ENCODE measurements at places on chromosomes 12 and 14.

GRCh38 chr12:84117190-84117589 is 795.4 kb downstream of the SLC6A15 start:
- no peak for DNase-seq

DNA sequence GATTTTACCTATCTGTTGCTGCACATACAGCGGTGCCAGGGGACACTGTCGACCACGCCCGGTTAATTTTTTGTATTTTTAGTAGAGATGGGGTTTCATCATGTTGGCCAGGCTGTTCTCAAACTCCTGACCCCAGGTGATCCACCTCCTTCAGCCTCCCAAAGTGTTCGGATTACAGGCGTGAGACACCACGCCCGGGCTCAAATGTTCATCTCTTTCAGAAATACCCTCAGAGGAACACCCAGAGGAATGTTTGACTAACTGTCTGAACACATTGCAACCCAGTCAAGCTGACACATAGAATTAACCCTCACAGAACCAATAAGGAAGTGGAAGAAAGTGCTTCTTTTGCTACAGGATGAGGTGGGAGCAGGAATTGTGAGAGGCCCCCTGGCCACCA is 15.0 kb upstream of the ETFBKMT start:
- DNase-seq = no peak

DNA sequence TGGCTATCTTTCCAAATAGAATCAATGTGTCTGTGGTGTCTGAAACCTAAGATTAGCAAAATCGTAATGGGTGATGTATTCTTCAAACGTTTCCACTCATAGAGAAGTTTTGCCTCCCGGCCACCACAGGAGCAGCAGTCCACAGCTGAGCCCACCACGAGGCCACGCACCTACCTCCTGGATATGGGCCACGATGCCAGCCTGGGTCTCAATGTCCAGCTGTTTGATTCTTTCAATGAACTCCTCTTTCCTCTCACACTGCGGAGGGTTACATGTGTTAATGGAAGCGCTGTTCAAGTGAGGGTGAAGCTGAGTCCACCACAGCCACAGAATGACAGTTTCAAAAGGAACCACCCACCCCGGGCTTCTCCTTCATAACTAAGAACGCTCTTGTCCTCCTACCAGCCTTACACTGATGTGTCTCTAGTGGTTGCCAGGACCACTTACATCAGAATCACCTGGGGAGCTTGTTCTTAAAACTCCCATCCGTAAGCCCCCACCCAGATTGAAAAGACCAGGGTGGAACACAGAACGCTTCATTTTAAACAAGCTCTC is 75.3 kb downstream of the CCDC88C start:
- DNase-seq = no peak

DNA sequence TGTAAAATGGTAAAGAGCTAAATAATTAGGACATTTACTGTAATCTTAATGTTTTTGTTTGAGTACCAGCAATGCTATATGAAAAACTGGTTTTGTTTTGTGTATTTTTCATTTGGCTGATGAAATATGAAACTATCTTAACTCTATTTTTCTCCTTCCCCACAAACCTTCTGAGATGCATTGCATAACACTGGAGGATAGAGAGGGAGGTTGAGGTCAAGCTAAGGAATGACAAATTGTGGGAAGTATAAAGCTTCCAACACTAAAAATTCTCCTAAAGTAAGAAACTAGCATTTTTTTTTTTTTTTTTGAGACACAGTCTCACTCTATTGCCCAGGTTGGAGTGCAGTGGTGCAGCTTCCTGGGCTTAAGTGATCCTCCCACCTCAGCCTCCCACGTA is 31.5 kb upstream of the SRP54 start:
- no peak for DNase-seq

DNA sequence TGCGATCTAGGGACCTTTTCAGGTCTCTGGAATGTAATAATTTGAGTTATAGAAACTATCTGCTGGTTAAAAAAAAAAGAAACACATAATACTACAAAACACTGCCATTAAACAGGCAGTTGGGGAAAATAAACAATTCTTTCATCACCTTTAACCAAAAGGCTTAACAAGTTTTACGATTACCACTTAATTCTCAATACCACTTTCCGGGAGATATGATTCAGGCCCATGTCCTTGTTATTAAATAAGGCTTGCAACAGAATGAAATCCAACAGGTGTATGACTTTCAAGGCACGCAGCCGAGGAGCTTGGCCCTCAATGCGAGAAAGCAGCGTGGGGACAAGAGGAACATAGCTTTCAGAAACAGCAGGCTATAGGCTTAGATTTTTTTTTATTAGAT is 5.6 kb upstream of the GLRX5 start:
- no peak for DNase-seq

DNA sequence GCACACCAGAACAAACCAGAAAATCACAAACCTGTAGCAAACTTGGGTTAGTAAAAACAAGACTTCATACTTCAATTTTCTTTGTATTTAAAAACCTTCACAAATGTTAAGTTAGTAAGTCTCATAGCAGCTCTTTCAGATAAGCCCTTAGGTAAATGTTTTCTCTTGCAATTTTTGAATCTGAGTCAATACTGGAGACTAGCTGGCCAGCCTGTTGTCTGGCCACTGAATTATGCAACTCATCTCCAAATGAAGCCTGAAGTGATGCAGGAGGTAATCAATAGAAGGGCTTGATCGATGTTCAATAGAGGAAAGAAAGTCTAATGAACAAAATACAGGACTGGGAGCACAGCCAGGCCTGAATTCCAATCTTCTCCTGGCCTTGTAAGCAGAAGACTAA is 465.2 kb downstream of the LRIG3 start:
- DNase-seq = no peak

DNA sequence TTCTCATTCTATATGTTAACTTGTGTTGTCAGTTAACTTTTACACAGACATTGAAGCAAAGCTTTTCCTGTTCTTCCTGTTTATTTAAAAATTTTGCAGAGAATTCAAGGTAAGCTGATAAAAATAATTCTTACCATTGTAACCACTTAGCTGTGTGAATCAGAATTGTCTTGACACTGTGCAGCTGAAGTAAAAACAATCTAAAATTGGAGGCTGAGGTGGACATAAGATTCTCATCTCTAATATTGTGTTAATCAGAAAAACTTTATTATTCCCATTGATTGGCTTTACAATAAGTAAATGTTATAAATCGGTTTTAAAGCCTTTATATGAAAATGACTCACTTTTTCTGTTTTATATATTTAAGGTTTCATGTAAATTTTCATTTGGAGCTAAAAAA is 240.3 kb upstream of the PLEKHG7 start:
- no peak for DNase-seq

DNA sequence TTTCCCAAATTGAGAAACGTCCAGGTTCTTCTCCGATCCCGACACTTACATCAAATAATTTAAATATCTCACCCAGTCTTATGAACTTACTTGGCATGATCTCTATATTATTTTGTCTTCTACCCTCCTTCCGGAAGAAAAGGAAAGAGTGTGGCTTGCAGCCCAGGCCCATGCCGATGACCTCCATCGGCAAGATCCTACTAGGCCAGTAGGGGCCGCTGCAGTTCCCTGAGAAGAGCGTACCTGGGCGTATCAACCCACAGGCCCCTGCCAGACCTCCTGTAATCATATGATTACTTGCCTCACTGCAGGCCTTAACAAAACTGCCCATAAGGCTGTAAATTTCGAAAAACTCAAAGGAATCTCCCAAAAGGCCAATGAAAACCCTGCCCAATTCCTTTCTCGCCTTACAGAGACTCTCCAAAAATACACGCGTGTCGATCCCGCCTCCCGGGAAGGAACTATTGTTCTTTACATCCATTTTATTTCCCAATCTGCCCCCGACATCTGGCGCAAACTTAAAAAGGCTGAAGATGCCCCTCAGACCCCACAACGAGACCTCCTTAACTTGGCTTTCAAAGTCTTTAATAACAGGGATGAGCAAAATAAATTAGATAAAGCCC is 69.6 kb downstream of the MOK start:
- DNase-seq = peak; percentile 70

GRCh38 chr12:121568971-121569751 is 11.7 kb downstream of the KDM2B start:
- no peak for DNase-seq

DNA sequence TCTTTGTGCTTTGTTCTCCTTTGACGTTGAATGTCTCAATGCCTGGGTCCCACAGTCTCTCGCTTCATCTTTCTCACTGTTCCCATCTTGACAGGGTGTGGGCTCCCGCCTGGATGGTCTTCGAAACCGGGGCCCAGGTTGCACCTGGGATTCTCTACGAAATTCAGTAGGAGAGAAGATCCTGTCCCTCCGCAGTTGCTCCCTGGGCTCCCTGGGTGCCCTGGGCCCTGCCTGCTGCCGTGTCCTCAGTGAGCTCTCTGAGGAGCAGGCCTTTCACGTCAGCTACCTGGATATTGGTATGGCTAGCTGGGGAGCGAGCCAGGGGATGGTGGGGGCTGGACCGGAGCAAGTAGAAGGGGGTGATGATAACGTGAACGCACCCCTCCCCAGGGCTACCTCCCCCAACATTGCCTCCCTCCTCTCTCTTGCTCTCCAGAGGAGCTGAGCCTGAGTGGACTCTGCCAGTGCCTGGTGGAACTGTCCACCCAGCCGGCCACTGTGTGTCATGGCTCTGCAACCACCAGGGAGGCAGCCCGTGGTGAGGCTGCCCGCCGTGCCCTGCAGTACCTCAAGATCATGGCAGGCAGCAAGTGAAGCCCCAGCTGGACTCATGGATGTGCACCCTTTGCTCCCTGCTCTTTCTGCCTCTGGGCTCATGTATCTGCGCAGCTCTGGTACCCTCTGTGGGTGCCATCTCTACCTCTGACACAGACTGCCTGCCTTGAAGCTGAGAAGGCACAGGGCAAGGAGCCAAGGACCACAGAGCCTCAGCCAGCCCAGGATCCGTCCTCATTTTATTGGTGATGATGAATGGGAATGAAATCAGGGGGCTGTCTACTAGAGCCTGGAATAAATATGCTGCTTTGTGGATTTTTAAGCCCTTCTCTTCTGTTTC is 1.5 kb downstream of the NPFF start:
- no peak for DNase-seq

GRCh38 chr12:116892349-116893140 is 11.3 kb upstream of the HRK start:
- DNase-seq = no peak

GRCh38 chr12:6819106-6820030 is 2.3 kb upstream of the GPR162 start:
- no peak for DNase-seq

DNA sequence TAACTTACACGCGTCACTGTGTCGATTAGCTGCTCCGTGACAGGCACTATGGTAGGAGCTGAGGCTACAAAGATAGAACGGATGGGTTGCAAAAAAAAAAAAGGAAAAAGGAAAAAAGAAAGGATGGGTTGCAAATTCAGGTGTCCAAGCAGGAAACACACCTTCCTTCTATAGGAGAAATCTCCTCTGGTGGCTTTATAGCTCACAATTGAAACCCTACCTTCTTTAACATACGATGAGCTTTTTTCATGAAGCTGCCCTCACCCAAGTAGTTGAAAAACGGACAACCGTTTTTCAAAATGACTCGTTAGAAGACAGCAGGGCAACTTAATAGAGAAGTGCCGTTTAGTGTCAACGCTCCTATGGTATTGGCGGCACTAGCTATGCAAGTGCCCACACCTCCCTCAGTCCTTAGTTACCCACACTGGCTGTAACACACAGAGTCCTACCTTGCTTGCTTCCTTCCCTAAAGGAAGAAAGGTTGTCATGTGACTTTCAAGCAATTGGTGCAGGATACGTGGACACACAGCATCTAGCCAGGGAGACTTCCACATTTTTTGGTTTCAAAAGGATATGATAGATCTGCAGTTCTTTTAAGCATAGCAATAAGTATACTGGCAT is 682 bp upstream of the TRIP11 start:
- no peak for DNase-seq

GRCh38 chr14:99250636-99251208 is 21.3 kb downstream of the BCL11B start:
- no peak for DNase-seq

DNA sequence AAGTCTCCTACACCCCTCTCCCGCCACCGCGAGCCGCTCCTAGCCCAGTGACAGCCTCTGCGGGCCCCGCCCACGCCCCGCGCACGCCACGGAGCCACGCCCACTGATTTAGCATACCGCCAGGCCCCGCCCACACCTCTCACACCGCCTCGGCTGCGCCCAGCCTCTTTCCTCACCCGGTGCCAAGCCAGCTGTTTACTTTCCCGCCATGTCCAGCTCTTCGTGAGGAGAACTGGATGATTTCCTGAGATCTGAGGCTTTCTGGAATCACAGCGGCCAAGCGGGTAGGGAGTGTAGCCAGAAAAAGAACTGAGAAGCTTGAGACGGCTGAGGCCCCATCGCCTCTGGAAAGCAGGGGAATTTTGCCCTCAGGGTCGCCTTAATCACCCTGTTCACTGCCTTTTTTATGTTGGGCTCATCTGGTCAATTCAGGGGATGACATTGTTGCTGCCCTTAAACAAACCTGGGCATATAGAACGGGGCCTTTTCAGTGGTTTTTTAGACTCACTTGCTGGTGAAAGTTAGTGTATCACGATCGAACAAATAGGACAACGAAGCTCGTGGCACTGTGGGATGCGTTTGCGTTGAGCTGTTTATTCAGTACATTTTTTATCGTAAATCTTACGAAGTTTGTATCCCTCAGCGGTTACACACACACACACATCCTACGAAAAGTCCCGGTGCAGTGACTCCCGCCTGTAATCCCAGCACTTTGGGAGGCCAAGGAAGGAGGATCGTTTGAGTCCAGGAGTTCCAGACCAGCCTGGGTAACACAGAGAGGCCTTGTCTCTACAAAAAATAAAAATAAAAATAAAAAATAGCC is at the start of gene RNF212B:
Gene RNF212B (plus strand): TSS at position 165 of the 823 bp plus-strand sequence. CDS start 2,410 bp downstream, outside the sequence.
- DNase-seq = peak; percentile 75

DNA sequence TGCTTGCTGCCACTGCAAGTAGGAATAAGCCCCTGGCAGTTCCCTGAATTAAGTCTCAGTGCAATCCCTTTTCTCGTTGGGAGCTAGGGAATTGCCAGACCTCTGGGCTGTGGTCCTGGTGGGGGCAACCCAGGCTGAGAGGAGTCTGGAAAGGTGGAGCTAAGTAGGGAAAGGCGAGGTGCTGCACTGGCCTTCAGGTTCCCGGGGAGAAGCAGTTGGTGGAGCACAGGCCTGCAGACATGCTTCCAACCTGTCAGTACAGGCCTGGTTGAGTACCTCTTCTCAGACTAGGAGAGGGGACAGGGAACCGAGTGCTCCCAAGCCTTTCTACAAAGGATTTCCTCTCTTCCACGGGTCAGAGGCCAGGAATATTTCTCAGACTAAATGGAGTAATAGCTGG is 1.5 kb downstream of the NRIP2 start:
- no peak for DNase-seq

- no peak for DNase-seq
Measured at GRCh38 chr12:3014641-3015040, 55.4 kb downstream of the TEAD4 start.

GRCh38 chr14:77989441-77989991 is 180.7 kb upstream of the NRXN3 start:
- no peak for DNase-seq

GRCh38 chr12:120847814-120848213 is 56.3 kb downstream of the SPPL3 start:
- DNase-seq = no peak

Measured in NCI-H2107 (cell line).